ENCODE measurements at places on chromosomes 5 and 9. TPM values are rescaled to one million over a fixed set of nuclear protein-coding genes. Genes with fewer than 3 reads are reported as not detected.
A peak's percentile ranks its signal among the peaks of the same experiment; 100 is the strongest.

DNA sequence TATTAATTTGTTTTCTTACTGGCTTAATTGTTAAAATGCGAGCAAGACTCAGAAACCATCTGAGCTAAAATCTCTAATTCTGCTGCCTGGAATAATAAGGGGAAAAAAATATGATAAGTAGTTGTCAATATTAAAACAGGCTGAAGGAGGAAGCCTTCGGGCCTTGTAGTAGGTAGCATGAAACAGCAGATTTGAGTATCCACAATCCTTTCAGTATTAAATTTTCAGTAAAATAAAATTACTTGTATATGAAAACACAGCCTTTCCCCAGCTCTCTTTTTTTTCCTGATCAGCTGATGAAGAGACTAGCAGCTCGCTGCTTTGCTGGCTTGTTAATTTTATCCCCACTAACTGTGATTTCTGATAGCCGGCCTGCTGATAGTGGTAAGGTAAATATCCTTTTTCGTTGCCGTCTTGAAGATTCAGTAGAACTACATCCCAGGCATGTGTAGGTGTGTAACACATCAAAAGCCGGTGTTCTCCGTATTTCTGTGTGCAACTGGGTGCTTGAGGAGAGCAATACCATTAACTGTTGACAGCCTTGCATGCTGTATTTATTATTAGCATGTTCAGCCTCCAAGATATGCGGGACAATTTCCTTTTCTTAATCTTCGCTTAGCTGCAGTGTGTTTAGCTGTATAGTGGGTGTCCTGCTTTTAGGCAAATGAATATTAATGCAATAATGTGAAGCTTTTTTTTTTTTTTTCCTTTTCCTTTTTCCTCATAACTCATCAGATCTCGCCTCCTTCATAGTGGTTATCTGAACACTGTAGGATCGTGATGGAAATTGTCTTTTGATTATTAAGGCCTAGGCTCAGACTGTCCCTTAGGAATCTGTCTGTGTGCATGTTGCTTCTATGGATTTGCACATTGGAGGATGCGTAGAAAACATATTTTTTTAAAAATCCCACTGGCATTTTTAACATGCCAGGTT lies 144.6 kb downstream of the SMARCA2 start:
- no peak for DNase-seq

The GABRB2 gene
- not detected for total RNA-seq

The C7 gene
- total RNA-seq: not detected

DNA sequence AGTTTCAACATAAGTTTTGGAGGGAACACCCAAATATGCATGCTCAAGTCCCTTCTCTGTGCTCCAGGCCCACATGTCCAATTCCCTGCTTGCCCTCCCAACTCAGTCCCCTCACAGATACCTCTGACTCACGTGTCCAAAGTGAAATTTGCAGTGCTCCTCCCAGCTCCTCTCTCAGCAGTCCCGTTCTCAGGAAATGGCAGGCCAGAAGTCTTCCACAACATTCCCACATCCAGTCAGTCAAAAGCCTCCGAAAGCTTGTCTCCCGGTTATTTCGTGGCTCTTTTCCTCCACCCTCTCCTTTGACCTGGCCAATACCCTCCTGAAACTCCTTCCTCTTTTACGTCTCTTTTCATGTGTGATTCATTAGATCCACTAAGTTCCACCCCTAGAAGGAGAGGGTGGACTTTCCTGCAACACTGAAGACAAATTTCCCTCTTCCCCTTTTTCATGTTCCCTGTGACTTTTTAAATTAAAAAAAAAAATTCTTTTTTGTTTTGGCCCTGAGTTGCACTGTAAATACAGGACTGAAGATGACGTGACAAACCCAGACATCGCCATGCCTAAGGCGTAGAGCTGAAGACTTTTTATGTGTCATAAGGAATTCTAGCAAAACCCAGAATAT lies 12.8 kb upstream of the MGAT1 start:
- DNase-seq: no peak

The MEIKIN gene
- total RNA-seq: not detected

- peak; percentile 65 for DNase-seq
Measured at GRCh38 chr5:62306323-62306895, 403 bp downstream of the KIF2A start.

The VLDLR gene
- total RNA-seq: 9.3 TPM

DNA sequence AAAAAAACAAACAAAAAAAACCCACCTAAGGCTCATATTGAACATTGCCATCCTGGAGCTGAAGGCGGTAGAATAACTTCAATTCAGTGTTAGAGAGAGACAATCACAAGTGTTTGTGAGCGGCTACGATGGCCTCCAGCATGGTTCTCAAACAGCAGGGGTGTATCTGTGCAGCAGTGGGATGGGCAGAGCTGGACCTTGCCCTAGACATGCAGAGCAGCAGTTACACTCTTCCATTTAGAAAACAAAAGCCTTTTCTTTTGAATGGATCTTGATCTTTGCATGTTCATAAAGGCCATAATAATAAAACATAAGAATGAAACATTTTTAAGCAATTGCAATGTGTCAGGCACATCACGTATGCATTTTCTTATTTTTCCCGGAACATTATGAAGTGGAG lies 50.3 kb downstream of the ARHGAP26 start:
- no peak for DNase-seq

The UGT3A2 gene
- not detected for total RNA-seq
